ENCODE measurements at places on chromosomes 3 and 15. TPM values are rescaled to one million over a fixed set of nuclear protein-coding genes. Genes with fewer than 3 reads are reported as not detected.
A peak's percentile ranks its signal among the peaks of the same experiment; 100 is the strongest.

DNA sequence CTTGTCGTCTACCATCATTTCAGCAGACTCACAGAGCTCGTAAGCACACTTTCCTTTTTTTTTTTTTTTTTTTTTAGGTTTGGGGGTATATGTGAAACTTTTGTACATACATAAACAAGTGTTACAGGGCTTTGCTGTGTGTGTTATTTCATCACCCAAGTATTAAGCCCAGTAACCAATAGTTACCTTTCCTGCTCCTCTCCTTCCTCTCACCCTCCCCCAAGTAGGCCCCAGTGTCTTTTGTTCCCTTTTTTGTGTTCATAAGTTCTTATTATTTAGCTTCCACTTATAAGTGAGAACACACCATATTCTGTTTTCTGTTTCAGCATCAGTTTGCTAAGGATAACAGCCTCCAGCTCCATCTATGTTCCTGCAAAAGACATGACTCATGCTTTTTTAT lies 746.8 kb downstream of the GRM7 start:
- DNase-seq, result no peak
- H3K4me1 ChIP-seq, result no peaks in the 10 kb centered on the region
- H3K36me3 ChIP-seq, result no peaks in the 10 kb centered on the region
- no peaks in the 10 kb centered on the region for H3K27me3 ChIP-seq

GRCh38 chr3:71269906-71270305 lies 313.6 kb downstream of the FOXP1 start:
- DNase-seq, result no peak
- H3K27me3 ChIP-seq, result no peaks in the 10 kb centered on the region

GRCh38 chr3:19946832-19947548 lies at the start of gene RAB5A:
Gene RAB5A (plus strand): TSS chr3:19947097. CDS start chr3:19950899, 3,802 bp downstream.
- H3K4me1 ChIP-seq, result peaks cover 10% of the 10 kb centered on the region
- peaks cover 18% of the 10 kb centered on the region for H3K36me3 ChIP-seq
- DNase-seq, result peak; percentile 96
- peak within 1 kb of the TSS; percentile 95 for H3K27ac ChIP-seq
- peak within 1 kb of the TSS; percentile 100 for H3K4me3 ChIP-seq
- no peaks in the 10 kb centered on the region for H3K27me3 ChIP-seq

GRCh38 chr15:79322306-79322705 lies 11.4 kb downstream of the TMED3 start:
- no peaks in the 10 kb centered on the region for H3K4me1 ChIP-seq
- H3K4me3 ChIP-seq, result no peak overlapping the region
- no peaks in the 10 kb centered on the region for H3K27me3 ChIP-seq
- peaks cover 35% of the 10 kb centered on the region for H3K36me3 ChIP-seq
- DNase-seq, result no peak

GRCh38 chr3:193564012-193564411 lies 9.3 kb upstream of the ATP13A4 start:
- no peak overlapping the region for H3K4me3 ChIP-seq
- H3K36me3 ChIP-seq, result no peaks in the 10 kb centered on the region
- H3K4me1 ChIP-seq, result no peaks in the 10 kb centered on the region
- H3K27ac ChIP-seq, result no peak overlapping the region
- 0 out of 2 replicates have a peak, but pooled peaks cover 6% of the 10 kb centered on the region for H3K27me3 ChIP-seq
- DNase-seq, result no peak

- H3K4me3 ChIP-seq, result no peak overlapping the region
- no peaks in the 10 kb centered on the region for H3K4me1 ChIP-seq
- H3K36me3 ChIP-seq, result no peaks in the 10 kb centered on the region
- no peaks in the 10 kb centered on the region for H3K27me3 ChIP-seq
These were observed 835.6 kb downstream of the IGSF11 start for GRCh38 chr3:118199044-118199443.

- H3K36me3 ChIP-seq, result no peaks in the 10 kb centered on the region
- no peaks in the 10 kb centered on the region for H3K27me3 ChIP-seq
- H3K4me1 ChIP-seq, result peaks cover 41% of the 10 kb centered on the region
- H3K27ac ChIP-seq, result peak overlapping the region; percentile 53
These were observed 77.8 kb downstream of the RAB11A start for GRCh38 chr15:65947041-65947440.

GRCh38 chr15:34733621-34734020 lies 21.2 kb downstream of the GJD2 start:
- no peaks in the 10 kb centered on the region for H3K4me1 ChIP-seq
- H3K36me3 ChIP-seq, result no peaks in the 10 kb centered on the region
- no peak overlapping the region for H3K27ac ChIP-seq
- H3K4me3 ChIP-seq, result no peak overlapping the region
- DNase-seq, result no peak
- H3K27me3 ChIP-seq, result no peaks in the 10 kb centered on the region

DNA sequence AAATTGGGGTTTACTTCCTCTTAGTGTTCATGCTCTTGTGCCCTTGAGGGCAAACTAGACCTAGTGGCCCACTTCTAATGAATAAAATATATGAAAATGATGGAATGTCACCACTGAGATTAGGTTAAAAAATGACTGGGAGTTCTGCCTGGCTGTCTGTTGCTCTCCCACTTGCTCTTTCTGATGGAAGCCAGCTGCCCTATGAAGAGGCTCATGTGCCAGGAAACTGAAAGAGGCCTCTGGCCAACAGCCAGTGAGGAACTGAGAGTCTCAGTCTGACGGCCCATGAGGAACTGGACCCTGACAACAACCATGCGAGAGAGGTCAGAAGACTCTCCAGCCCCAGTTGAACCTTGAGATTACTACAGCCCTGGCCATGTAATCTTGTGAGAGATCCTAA lies 107.1 kb upstream of the FHIT start:
- H3K27me3 ChIP-seq, result no peaks in the 10 kb centered on the region
- DNase-seq, result peak; percentile 47
- H3K4me3 ChIP-seq, result no peak overlapping the region
- no peaks in the 10 kb centered on the region for H3K4me1 ChIP-seq
- H3K27ac ChIP-seq, result peak overlapping the region; percentile 95
- no peaks in the 10 kb centered on the region for H3K36me3 ChIP-seq

- H3K36me3 ChIP-seq, result no peaks in the 10 kb centered on the region
- H3K27me3 ChIP-seq, result no peaks in the 10 kb centered on the region
- H3K27ac ChIP-seq, result no peak overlapping the region
- peaks cover 10% of the 10 kb centered on the region for H3K4me1 ChIP-seq
- H3K4me3 ChIP-seq, result no peak overlapping the region
These were observed 9.2 kb upstream of the TRAK1 start for GRCh38 chr3:42081838-42082473.

GRCh38 chr3:160601288-160601687 lies 35.9 kb upstream of the KPNA4 start:
- no peak overlapping the region for H3K27ac ChIP-seq
- DNase-seq, result no peak
- H3K27me3 ChIP-seq, result no peaks in the 10 kb centered on the region
- no peak overlapping the region for H3K4me3 ChIP-seq
- H3K36me3 ChIP-seq, result no peaks in the 10 kb centered on the region

- no peaks in the 10 kb centered on the region for H3K36me3 ChIP-seq
- no peaks in the 10 kb centered on the region for H3K4me1 ChIP-seq
- no peaks in the 10 kb centered on the region for H3K27me3 ChIP-seq
- no peak for DNase-seq
- H3K4me3 ChIP-seq, result no peak overlapping the region
These were observed 719.9 kb upstream of the CBLB start for GRCh38 chr3:106588739-106589138.

- H3K4me3 ChIP-seq, result no peak overlapping the region
- no peak overlapping the region for H3K27ac ChIP-seq
- no peaks in the 10 kb centered on the region for H3K36me3 ChIP-seq
These were observed 32.6 kb downstream of the MAGEF1 start for GRCh38 chr3:184679056-184679816.

DNA sequence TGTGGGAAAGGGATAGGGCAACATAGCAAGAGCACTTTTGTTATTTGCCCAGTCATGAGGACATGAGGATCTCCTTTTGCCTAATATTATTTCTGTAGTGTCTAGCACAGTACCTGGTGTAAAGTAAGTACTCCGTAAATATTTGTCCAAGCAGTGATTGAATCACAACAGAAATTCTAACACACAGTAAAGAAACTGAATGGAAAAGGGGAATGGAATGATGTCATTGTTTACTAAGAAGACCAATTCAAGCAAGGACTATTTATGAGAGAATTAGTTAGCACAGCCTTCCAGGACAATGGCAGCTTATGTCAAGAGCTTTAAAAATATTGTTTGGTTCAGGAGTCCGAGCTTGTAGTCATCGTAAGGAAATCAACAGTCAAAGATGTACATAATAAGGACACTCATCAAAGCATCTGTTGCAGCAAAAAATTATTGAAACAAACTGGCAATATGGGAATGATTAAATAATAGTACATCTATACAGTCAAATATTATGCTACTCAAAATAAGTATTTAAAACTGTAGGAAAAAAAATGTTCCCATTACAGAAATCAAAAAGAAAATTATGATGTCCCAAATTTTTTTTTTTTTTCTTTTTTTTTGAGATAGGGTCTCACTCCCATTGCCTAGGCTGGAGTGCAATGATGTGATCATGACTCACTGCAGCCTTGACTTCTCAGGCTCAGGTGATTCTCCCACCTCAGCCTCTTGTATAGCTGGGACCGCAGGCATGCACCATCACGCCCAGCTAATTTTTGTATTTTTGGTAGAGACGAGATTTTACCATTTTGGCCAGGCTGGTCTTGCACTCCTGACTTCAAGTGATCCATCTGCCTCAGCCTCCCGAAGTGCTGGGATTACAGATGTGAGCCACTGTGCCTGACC lies 17.9 kb downstream of the CAPN7 start:
- H3K4me1 ChIP-seq, result no peaks in the 10 kb centered on the region
- H3K27me3 ChIP-seq, result no peaks in the 10 kb centered on the region
- DNase-seq, result no peak

- no peaks in the 10 kb centered on the region for H3K36me3 ChIP-seq
- DNase-seq, result no peak
- H3K27me3 ChIP-seq, result 0 out of 2 replicates have a peak, but pooled peaks cover 3% of the 10 kb centered on the region
These were observed 15.1 kb downstream of the TBC1D21 start for GRCh38 chr15:73888224-73889041.

DNA sequence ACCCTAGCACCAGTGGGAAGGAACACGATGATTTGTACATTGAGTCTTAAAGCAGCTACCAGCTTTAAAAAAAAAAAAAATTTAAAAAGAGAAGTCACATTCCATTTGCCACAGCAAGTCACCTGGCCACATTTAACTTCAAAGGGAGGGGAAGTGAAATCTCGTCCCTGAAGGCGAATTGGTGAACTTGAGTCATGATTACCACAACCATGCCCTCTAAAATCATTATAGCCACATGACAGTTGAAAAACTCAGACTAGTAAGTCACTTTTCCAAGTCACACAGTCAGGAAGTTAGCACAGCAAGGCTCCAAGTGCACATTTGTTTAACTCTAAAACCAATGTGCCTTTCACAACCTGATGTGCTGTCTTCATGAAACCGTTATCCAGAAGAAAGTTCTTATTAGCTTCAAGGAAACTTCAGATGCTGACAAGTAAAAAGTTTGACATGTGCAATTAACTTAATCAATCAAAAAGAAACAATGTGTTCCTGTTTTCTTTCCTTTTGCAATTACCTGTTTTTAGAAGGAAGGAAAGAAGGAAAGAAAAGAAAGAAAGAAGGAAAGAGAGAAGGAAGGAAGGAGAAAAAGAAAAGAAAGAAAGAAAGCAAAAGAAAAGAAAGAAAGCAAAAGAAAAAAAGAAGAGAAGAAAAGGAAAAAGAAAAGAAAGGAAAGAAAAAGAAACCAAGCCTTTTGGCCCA lies 8.3 kb upstream of the THSD4 start:
- H3K27me3 ChIP-seq, result no peaks in the 10 kb centered on the region
- H3K27ac ChIP-seq, result no peak overlapping the region
- no peak for DNase-seq
- no peaks in the 10 kb centered on the region for H3K4me1 ChIP-seq

- DNase-seq, result no peak
- H3K27me3 ChIP-seq, result no peaks in the 10 kb centered on the region
- no peak overlapping the region for H3K4me3 ChIP-seq
- H3K36me3 ChIP-seq, result no peaks in the 10 kb centered on the region
These were observed 471.8 kb downstream of the GRM7 start for GRCh38 chr3:7332696-7333095.

DNA sequence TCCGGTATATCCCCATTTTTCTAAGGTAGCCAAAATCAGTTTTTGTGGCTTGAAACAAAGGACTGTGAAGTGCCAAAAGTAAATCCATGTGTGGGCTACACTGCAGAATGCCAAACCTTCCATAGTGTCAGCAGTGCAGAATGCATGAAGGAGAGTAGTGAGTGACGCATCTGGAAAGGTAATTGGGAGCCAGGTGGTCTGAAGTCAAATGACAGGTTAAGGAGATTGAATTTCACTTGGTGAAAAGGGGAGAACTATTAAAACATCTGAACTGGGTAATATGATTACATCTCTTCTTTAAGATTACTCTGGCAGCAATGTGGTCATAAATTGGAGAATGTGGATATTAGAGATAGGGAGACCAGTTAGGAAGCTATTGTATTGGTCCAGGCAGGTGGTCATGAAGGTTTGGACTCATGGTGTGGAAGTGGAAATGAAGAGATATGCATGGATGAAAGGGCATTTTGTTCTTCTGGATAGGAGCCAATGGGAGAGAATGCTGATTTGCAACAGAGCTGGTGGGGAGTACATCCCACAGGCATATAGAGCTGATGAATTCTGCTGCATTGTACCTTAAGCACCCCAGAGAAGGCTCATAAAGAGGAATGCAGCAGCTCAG lies 118.2 kb downstream of the ECT2 start:
- H3K4me3 ChIP-seq, result no peak overlapping the region
- no peaks in the 10 kb centered on the region for H3K4me1 ChIP-seq
- H3K27me3 ChIP-seq, result no peaks in the 10 kb centered on the region
- H3K36me3 ChIP-seq, result no peaks in the 10 kb centered on the region

DNA sequence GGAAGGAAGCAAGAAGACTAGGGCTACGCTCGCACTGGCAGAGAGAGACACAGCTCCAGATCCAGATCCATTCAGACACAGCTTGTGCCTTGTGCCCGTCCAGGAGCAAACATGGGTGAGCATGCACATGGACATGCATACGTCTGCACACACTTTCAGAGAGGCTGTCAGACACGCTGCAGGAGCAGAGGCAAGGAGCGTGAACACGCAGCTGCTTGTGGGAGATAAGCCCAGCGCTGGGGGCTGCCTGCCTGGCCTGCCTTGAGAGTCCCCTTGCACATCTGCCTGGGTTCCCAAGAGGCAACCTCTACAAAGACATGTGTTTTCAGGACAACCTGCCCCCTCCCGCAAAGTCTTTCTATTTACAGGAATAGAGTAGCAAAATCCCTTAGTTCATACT lies 13.6 kb upstream of the BAHD1 start:
- no peaks in the 10 kb centered on the region for H3K4me1 ChIP-seq
- no peak overlapping the region for H3K27ac ChIP-seq
- H3K27me3 ChIP-seq, result no peaks in the 10 kb centered on the region

GRCh38 chr3:14988988-14989394 lies 41.6 kb downstream of the NR2C2 start:
- H3K27me3 ChIP-seq, result no peaks in the 10 kb centered on the region
- H3K36me3 ChIP-seq, result peaks cover 7% of the 10 kb centered on the region
- H3K4me1 ChIP-seq, result peaks cover 11% of the 10 kb centered on the region
- H3K27ac ChIP-seq, result peak overlapping the region; percentile 58
- no peak for DNase-seq

GRCh38 chr3:145224886-145225285 lies 936.1 kb downstream of the PLOD2 start:
- H3K36me3 ChIP-seq, result no peaks in the 10 kb centered on the region
- no peak for DNase-seq
- no peaks in the 10 kb centered on the region for H3K27me3 ChIP-seq

Gene GAP43
- 13.6 TPM for polyA plus RNA-seq

Gene LRTM1
- polyA plus RNA-seq, result not detected

Gene SPINT1
- 0.58 TPM for polyA plus RNA-seq

Gene KLHL40
- polyA plus RNA-seq, result not detected

Gene ZBED2
- polyA plus RNA-seq, result 1.3 TPM

Gene AHSG
- not detected for polyA plus RNA-seq

Gene ADAMTSL3
- 0.02 TPM for polyA plus RNA-seq

Gene CFAP92
- polyA plus RNA-seq, result not detected

Gene MINAR1
- polyA plus RNA-seq, result 0.35 TPM

Gene PIGBOS1
- 18.2 TPM for polyA plus RNA-seq

Gene GOLGB1
- 15.4 TPM for polyA plus RNA-seq

Gene OXTR
- 1.8 TPM for polyA plus RNA-seq

Gene CALML4
- polyA plus RNA-seq, result 3.1 TPM

Gene NRG4
- polyA plus RNA-seq, result not detected

Gene TMC3
- not detected for polyA plus RNA-seq

Gene B3GALNT1
- 0.32 TPM for polyA plus RNA-seq
